ENCODE measurements at places on chromosomes 7 and 10.

DNA sequence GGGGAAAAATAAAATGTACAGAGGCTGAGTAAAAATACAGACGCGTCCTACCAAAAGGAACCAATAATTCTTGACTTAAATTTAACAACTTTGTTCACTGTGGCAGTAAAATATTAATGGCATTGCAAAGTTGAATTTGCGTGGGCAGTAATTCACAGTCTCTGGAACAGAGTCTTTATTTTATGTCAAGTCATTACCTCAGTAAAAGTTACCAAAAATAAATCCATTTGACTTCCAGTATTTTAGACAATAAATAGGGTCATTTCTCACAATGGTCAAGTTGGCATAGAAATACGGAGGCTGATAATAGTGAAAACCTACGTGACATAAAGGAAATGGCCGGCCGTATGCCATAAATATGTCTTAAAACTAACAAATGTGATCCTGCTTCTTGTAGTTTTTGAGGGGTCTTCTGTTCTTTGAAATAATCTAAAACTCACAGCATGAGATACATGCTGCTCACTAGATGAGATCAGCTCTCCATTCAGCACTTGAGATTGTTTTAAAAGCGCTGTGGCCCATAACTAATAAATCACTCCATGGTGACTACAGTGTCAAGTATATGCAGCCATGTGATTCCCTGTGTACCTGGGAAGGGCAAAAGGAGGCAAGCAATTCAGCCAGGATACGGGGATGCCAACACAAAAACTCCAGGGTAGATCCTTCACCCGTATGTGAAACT is 75.3 kb downstream of the DOCK4 start:
- no peak for DNase-seq

DNA sequence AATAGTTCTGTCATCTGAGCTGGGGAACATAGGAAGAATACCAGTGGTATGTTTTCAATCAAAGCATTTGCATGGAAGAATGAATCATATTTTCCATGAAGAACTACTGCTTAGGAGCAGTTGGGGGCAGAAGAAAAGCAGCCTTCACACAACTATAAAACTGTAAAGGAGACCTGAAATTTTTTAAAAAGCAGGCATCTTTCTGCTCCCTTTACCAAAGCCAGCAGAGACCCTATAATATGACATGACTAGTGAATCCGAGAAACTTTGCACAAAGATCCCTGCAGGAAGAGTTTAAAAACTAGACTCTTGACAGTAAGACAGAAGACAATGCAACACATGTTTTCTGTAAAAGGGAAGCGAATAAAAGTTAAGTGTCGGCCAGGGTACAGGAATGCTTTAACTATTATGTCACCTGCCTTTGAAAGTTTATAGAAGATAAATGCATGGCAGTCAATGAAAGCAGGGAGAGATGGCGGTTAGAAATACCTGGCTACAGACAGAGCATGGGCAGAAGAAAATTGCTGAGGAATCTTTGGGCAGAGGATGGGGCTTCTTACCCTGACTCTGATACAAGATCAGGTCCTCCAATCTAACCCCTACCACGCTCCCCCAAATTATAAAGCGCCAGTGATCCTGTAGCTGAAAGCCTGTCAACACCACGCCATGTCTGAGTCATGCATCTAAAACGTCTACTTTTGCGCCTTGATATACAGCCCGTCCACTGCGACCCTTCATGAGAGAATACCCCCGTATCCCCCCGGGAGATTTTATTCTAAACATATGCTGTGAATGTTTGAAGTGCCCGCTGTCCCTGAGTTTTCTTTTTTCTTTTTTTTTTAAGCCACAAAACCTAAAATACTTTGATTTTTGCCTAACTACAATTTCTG is 93.1 kb downstream of the GLI3 start:
- DNase-seq: no peak

DNA sequence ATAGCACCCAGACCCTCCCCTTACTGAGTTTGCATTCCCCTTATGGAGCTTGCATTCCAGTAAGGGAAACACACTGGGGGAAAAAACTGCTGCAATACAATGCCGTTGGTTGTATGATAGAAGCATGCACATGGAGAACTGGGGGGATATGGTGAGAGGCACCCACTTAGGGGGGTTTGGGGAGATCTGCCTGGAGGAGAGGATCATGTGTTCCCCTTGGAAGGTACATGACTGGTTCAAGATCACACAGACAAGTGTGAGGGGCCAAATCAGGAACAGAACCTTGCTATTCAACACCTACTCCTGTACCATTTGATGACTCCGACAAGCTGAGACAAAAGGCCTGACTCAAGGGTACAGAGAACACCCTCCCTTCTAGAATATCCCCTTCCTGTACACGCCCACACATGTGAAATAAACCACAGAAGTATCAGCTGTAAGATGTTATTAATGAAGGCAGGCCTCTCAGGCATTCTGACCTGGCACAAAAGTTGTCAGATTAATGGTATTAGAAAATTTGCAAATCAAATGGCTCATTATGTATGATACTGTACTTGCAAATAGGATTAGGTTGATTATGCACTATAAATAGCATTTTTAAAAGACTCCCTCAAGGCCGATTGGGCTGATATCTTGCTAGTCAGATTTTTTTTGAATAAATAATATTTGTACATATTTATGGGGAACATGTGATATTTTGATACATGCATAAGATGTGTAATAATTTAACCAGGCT is 122.2 kb downstream of the NPY start:
- DNase-seq: no peak

GRCh38 chr10:103669243-103669929 is 175.9 kb downstream of the NEURL1 start:
- DNase-seq: no peak

- DNase-seq: peak; percentile 80
Observed at GRCh38 chr7:102044984-102045673, 227.7 kb downstream of the CUX1 start.

DNA sequence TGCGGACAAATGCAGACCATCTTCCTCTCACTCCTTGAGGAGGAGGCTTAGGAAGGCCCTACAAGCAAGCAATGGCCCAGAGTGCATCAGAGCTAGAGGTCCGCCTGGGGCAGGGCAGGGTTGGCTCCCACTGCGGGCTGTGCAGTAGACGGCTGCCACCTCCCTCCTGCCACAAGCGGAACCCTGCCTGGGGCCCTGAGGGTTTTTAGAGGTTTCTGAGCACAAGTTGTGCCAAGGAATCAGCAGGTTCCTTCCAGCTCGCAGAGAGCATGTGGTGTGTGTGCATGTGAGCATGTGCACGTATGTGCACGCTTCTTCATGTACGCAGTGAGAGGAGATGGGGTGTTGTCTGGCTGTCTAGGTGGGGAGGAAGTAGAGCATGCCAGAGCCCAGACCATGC is 25.9 kb upstream of the SMARCD3 start:
- DNase-seq: no peak

GRCh38 chr7:131011432-131011742 is 277.4 kb upstream of the KLF14 start:
- DNase-seq: no peak

DNA sequence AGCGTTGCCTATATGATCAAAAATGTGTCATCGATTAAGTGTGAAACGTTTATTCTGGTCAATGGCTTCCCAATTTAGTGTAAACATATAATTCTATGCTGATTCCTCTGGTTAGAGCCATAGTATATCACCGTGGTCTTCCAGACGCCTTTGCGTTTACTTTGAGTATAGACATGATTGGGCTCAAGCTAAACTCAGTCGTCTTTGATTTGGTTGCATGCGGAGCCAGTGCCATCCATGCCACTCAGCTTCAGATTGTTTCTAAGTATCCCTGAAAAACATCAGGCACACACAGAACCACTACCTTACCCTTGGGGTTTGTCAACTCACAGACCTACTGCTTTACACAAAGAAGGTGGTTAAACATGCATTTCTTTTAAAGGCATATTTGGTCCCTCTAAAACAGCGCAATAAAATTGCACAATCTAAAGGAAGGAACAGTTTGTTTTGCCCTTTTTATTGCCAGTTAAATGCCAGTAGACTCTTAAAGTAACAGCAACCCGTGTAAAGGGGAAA is 273.6 kb upstream of the KLF6 start:
- DNase-seq: no peak

- no peak for DNase-seq
Observed at GRCh38 chr7:71308096-71308495, 176.2 kb downstream of the GALNT17 start.

- DNase-seq: no peak
Observed at GRCh38 chr7:104983076-104983577, 30.9 kb upstream of the KMT2E start.

GRCh38 chr10:82887488-82887887 is 1012.5 kb downstream of the NRG3 start:
- DNase-seq: no peak

DNA sequence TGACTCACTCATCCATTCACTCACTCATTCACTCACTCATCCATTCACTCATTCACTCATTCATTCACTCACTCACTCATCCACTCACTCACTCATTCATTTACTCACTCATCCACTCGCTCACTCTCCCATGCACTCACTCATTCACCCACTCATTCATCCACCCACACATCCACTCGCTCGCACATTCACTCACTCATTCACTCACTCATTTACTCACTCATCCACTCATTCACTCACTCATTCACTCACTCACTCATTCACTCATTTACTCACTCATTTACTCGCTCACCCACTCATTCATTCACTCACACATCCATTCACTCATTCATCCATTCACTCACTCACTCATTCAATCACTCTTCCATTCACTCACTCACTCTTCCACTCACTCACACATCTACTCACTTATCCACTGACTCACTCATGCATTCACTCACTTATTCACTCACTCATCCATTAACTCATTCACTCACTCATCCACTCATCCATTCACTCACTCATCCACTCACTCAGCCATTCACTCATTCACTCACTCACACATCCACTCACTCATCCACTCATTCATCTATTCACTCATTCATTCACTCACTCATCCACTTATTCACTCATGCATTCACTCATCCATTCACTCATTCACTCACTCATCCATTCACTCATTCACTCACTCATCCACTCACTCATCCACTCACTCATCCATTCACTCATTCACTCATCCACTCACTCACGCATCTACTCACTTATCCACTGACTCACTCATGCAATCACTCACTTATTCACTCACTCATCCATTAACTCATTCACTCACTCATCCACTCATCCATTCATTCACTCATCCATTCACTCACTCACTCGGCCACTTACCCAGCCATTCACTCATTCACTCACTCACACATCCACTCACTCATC is 74.0 kb downstream of the CARD11 start:
- DNase-seq: no peak
